ENCODE measurements at places on chromosomes 5 and 9. TPM values are rescaled to one million over a fixed set of nuclear protein-coding genes. Genes with fewer than 3 reads are reported as not detected.

COL5A1 gene
- 64.7 TPM for total RNA-seq

STK32A gene
- 9.7 TPM for total RNA-seq

AUH gene
- 24.6 TPM for total RNA-seq

GTF3C5 gene
- total RNA-seq = 60.7 TPM

SAXO1 gene
- 0.57 TPM for total RNA-seq

GABRB2 gene
- total RNA-seq = 0.34 TPM

ANKRD55 gene
- total RNA-seq = 0.34 TPM

Data from ureter (tissue), 1 donor.